ENCODE measurements at places on chromosomes 13 and 19.

DNA sequence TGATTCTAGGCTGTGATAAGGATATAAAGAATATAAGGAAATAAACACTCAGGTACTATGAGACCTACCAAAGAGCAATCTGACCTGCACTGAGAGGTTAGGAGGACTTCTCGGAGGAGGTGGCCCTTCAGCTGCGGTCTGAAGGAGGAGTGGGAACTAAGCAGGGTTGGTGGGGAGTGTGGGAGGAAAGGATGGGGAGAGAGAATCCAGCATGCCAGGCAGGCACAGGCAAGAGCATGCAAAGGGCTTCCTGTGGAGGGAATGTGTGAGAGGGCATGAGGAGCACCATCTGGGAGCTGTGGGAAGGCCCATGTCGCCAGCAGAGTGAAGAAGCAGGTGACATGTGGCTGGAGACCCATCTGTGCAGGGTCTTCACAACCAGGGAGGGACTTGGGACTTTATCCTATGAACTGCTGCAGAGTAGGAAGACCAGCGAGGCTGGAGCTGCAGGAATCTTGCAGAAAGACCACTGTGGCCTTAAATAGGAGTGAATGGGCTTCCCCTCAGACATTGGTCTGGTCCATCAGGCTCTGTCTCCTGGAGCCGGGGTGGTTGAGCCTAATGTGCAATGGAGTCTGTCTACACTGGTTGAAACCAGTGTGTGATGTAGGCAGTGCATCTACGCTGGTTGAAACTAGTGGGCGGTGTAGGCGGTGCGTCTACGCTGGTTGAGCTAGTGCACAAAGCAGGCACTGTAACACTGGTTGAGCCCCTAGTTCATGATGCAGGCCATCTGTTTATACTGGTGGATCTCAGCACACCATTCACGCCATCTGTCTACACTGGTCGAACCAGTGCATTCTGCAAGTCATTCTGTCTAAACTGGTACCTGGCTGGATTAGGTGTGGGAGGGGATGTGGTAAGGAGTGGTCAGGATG, 6.4 kb downstream of the CHST8 start:
- no peak for DNase-seq
- no peaks in the 10 kb centered on the region for H3K36me3 ChIP-seq
- no peak overlapping the region for H3K4me3 ChIP-seq
- H3K4me1 ChIP-seq: no peaks in the 10 kb centered on the region
- no peak overlapping the region for H3K27ac ChIP-seq
- peaks cover 16% of the 10 kb centered on the region for H3K27me3 ChIP-seq

GRCh38 chr13:29465741-29466293, 129.7 kb downstream of the SLC7A1 start:
- H3K27me3 ChIP-seq: peaks cover 2% of the 10 kb centered on the region
- DNase-seq: no peak
- H3K4me3 ChIP-seq: no peak overlapping the region
- no peaks in the 10 kb centered on the region for H3K4me1 ChIP-seq

GRCh38 chr13:91277013-91277676, 70.3 kb upstream of the MIR17HG start:
- H3K27ac ChIP-seq: no peak overlapping the region
- no peaks in the 10 kb centered on the region for H3K36me3 ChIP-seq
- no peak overlapping the region for H3K4me3 ChIP-seq

DNA sequence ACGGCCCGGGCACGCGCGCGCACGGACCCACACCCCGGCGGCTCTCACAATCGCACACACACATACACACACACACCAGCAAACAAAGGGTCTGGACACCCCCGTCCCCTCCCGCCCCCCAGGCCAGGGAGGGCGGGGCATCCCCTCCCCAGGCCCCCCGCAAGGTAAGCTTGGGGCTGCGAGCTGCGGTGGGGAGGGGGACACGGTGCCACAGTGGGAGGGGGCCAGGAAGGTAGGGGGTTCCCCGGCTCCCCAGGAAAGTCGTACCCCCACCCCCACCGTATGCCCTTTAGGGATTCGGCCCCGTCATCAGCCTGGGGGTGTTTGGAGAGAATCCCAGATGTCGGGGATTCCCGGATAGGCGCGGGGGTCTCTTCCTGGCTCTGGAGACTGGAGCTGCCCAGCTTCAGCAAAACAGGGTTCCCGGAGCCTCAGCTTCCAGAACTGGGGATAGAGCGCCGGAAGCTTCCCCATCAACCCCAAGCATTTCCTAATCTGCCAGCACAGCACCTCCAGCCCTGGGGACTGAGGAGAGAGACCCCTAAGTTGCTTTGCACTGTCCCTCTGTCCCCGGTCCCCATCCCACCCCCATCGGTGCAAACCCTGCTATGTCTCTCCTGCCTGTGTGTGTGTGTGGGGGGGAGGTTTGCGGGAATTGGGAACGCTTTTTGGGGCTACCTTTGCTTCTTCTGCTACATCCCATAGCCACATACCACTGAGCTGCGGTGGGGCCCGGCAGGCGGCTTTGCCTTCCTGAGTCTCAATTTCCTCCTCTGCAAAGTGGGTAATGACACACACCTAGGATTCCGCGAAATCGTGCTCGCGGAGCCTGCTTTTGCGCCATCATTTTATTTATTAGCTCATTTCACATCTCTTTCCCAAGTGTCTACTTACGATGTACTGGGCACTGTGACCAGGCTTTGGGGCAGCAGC, 1.8 kb upstream of the CDC37 start:
- peaks cover 20% of the 10 kb centered on the region for H3K36me3 ChIP-seq
- peaks cover 67% of the 10 kb centered on the region for H3K4me1 ChIP-seq
- H3K4me3 ChIP-seq: peak overlapping the region; percentile 96
- H3K27ac ChIP-seq: peak overlapping the region; percentile 98
- no peaks in the 10 kb centered on the region for H3K27me3 ChIP-seq

All from T-helper 2 cell treated with Interferon-gamma antibody and Interleukin-4, amounts not matched to agents 5 μg/mL and 100 μg/mL, for 36 hours (primary cell).